ENCODE measurements at places on chromosomes 5 and 9.
A peak's percentile ranks its signal among the peaks of the same experiment; 100 is the strongest.

GRCh38 chr5:124872615-124873014 is 126.2 kb upstream of the ZNF608 start:
- ATAC-seq: no peak

GRCh38 chr9:111799915-111800526 is 5.3 kb upstream of the SHOC1 start:
- no peak for ATAC-seq

GRCh38 chr9:29866556-29866955 is 2293.3 kb upstream of the C9orf72 start:
- no peak for ATAC-seq

DNA sequence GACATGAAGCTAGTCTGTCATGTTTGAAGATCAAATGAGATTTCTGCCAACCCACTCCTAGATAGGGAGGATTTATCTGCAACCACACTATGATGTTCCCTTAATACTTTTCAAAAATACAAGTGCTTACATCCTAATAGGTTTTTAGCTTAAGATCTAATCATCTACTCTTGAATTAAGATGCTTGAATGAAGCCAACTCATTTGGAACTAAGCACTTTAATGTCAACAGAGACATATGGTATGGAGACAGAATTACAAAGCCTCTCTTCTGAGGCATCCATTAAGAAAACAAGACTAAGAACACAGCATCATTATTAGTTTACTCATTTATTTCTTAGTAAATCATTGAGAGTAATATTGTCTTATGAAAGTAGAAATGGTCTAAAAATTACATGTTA is 139.3 kb upstream of the NFIB start:
- no peak for ATAC-seq

DNA sequence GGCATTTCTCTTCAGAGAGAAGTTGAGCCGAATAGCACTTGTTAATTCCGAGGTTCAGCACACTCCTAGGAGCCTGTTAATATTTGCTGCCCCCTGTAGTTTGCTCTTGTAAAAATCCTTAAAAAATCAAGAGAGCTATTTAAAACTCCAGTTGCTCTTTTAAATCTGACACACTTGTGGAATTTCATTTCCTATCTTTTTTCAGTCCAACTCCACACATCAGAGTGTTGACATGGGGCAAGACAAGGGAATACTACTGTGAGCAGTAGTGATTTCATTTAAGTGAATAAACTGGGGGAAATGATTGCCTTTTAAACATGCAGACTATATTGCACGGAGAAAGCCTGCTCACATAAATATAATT is 1096.3 kb upstream of the DMAC1 start:
- ATAC-seq: peak; percentile 41

- peak; percentile 58 for ATAC-seq
Observed at GRCh38 chr9:68560071-68560844, 19.6 kb upstream of the TMEM252 start.

GRCh38 chr5:8299716-8300115 is 430.8 kb downstream of the MTRR start:
- no peak for ATAC-seq

DNA sequence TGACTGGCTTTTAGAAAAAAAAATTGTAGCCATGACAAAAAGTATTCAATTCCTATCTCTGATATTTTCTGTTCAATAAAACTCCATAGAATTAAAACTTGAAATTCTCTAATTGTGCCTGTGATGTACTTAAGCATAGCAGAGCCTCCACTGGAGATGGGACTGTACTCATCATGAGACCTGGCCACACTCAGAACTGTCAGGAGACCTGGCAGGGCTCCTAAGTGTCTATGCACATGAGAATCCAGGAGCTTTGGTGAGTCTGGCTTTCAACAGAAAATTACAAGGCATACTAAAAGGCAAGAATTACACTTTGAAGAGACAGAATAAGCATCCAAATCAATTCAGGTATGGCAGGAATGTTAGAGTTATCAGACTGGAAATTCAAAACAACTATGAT is 26.7 kb upstream of the ERCC6L2 start:
- no peak for ATAC-seq

DNA sequence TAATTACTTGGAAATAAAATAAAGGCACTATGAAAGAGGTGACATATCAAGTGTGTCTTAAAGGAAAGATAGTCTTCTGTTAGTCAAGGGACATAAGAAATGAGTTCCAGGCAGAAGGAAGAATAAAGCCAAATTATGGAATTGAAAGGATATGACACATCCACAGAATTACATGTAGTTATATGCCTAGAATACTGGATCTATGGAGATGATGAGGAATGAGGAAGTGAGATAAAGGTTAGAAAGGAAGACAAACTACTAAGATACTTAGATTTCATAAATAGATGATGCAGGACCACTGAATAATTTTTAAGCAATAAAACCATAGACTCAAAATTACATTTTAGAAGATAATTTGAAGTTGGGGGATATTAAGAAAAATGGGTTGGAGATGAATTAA is 609.8 kb downstream of the PTPRD start:
- ATAC-seq: no peak

DNA sequence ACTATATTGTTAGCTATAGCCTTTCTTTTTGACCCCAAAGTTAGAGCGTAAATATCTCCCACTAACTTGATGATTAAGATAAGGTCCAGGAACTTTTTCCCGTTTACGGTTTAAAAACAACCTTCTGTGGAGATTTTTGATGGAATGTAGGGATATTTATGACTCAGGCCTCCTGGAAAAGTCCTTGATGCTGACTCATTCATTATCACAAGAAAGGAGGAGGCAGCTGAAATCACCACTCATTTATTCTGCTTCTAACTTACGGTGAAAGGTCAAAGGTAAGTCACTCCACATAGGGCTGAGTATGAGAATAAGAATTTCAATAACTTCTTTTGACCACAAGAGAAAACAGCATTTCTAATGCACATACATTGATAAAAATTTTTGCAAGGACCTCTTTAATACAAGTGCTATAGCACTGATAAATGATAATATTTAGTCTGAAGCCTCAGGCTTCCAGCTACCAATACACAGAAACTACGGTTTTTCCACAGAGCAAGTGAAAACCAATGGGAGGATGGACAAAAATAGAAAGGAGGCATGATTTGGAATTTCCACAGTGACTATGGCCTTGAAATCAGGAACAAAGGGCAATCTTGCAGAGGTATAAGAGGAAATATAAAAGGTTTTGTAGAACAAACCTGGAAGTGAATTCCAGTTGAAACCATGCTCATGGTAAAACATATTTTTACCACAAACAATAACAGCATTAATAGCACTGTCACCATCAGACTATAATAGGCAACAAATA is 146.5 kb downstream of the PPP2R2B start:
- ATAC-seq: peak; percentile 81

DNA sequence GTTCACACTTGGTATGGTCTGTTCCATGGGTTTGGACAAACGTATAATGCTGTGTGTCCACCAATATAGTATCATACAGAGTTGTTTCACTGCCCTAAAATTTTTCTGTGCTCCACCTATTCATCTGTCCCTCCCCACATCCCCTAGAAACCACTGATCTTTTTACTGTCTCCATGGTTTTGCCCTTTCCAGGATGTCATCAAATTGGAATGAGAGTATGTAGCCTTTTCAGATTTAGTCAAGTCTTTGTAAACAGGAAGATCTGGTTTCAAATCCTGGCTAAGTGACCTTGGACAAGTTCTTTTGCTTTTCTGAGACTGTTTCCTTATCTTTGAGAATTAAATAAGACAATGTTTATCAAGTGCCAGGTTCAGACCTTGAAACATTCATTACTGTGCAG is 13.2 kb upstream of the LVRN start:
- ATAC-seq: no peak

DNA sequence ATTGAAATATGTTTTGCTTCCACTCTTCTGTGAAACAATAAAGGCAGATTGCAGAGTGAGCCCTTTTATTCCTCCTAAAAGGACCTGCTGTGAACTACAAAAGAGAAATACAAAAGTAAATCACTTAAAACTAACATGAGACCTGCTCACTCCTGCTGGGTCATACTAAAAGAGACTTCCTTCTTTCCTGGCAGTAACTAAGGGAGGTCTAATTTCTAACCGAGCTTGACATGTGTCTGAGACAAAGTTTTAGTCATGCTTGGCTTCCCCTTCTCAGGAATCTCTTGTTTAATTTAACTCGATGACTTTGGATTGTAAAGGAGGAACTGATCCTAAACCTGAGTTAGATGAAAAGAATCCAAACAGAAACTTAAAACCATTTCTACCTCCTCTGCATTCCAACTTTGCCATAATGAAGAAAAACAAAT is 86.4 kb upstream of the CDH6 start:
- no peak for ATAC-seq

DNA sequence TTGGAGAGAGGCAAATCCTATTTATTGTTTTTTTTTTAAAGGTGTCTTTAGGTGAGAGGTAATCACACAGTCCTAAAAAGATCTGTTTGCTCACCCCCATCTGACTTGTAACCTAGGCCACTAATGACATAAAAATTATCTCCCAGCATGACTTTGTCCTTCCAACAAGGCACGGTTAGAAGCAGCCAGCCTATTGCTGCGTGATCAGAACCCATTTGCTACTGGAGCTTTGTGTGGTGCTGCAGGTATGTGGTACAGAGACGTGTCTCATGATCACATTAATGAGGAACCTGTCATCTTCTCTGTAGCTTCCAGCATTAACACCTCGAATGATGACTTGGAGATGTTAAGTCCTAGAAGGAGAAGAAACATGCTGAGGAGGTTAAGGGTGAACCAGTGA is 555.8 kb upstream of the TLE4 start:
- no peak for ATAC-seq

DNA sequence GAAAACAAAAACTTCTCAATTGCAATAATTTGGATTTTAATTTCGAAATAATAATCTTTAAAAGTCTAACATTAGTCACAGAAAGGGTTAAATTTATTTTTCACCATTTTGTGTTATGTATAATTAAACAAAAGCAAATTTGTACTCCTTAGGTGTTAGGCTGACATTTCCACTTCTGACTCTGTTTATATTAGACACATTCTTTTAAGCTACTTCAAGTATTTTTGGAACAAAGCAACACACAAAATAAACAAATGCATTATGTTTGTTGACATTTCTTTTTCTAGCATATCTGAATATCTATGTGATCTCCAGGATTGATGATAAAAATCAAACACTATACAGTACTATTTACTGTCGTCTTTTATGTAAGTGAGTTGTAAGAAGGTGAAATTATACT is 44.3 kb upstream of the NIPBL start:
- ATAC-seq: no peak

GRCh38 chr9:109616571-109617120 is 118.5 kb upstream of the PTPN3 start:
- no peak for ATAC-seq

GRCh38 chr5:75200776-75201175 is 35.9 kb downstream of the ANKRD31 start:
- ATAC-seq: no peak

DNA sequence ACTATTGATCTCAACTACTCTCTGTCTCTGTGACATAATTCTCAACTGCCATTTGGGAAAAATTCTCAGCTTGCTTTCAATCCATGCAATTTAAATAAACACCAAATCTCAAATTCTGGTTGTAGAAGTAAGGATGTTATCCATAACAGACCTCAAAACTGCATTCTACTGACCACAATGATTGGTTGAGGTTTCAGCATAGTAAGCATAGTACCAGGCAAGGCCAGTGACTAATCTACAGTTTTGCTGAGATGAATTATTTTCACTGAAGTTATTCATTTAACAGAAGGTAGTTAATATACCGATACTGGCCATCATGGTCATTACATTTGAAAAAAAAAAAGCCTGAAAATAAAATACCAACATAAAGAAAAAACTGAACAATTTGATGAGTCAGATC is 488.0 kb upstream of the CDH18 start:
- no peak for ATAC-seq

DNA sequence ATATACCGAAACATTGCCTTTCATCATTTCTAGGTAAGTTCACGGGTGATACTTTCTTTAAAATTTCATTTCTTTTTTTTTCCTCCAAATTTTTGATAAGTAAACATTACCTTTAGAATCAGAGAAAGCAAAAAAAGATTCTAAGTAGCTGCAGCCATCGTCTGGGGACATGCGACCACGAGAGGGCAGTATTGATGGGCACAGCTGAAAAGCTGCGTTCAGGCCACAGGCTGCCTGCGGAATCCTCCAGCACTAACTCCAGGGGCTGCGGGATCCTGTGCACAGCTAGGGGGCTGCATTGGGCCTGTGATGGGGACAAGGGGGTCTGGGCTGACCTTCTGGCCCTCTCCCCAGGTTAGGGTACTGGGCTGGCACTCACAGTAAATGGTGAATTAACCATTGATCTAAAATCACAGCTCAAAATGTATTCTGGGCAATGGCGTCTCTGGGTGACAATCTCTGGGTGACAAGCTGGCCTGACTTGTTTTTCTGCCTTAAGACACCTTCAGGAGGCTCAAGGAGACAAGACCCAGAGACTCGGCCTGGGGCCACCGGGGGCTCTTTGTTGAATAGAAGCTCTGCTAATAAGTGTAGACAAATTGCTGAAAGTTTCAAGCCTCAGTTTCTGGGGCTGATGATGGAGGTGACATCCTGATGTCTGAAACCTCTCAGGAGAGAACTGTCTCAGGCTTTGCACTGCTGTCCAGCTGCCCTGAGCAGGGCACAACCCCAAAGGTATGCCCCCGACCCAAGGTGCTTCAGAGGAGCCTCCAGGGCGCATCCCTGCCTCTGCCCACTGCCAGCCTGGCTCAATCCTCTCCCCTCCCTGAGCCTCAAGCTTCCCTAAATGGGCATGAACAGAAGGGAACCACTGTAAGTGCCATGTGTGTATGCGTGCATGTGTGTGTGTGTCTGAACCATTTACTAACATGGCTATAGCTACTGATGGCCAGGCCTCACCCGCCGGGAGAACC is 44.3 kb upstream of the SARDH start:
- peak; percentile 59 for ATAC-seq

Data from motor neuron (in vitro differentiated cells).